ENCODE measurements at places on chromosomes 1 and 21. TPM values are rescaled to one million over a fixed set of nuclear protein-coding genes. Genes with fewer than 3 reads are reported as not detected.

OR6N1 gene
- polyA plus RNA-seq, result not detected

CFAP126 gene
- not detected for polyA plus RNA-seq

C1orf87 gene
- not detected for polyA plus RNA-seq

PPFIA4 gene
- polyA plus RNA-seq, result 4.7 TPM

RORC gene
- 0.09 TPM for polyA plus RNA-seq

PADI3 gene
- polyA plus RNA-seq, result 6.9 TPM

ACTL8 gene
- not detected for polyA plus RNA-seq

CD1B gene
- polyA plus RNA-seq, result not detected

CBS gene
- 28.3 TPM for polyA plus RNA-seq

ARHGEF10L gene
- 1.0 TPM for polyA plus RNA-seq

DCST2 gene
- polyA plus RNA-seq, result 0.15 TPM
